Right ventricle myocardium inferior (tissue), 1 donor: ENCODE measurements at places on chromosomes 7 and 10.

- no peak for DNase-seq
Observed at GRCh38 chr7:81857385-81857784, 87.5 kb upstream of the HGF start.

- DNase-seq, result no peak
Observed at GRCh38 chr7:155453296-155454182, 4.4 kb upstream of the EN2 start.

DNA sequence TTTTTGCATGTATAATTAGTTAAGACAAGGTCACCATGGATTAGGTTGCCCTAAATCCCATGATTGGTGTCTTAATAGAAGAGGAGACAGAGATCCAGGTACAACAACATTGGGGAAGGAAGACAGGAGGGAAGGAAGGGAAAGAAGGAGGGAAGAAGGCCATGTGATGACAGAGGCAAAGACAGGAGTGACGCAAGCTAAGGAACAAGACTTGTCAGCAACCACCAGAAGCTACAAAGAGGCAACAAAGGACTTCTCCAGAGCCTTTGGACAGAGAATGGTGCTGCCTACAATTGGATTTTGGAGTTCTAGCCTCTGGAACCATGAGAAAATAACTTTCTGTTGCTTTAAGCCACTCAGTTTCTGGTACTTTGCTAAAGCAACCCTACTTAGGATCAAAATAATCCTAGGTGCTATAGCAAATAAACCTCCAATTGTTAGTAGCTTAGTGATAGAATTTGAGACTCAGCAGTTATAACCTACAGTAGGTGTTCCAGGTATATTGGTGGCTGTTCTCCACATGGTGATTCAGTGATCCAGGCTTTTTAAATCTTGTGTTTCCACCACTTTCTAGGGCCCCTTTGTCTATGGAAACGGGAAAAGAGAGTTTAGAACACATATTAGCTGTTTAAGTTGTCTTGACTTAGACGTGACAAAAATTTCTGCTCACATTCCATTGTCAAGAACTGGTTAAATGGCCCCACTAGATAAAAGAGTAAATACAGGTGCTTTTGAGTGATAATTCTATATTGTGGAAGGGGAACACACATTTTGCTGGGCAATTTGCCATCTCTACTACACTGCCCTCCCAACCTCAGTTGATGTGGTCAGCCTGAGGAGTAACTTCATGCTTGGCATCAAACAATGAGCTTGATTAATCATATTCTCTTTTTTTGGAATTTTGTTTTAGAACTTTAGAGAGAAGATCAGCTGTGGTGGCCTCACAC is 70.5 kb upstream of the SP4 start:
- no peak for DNase-seq

DNA sequence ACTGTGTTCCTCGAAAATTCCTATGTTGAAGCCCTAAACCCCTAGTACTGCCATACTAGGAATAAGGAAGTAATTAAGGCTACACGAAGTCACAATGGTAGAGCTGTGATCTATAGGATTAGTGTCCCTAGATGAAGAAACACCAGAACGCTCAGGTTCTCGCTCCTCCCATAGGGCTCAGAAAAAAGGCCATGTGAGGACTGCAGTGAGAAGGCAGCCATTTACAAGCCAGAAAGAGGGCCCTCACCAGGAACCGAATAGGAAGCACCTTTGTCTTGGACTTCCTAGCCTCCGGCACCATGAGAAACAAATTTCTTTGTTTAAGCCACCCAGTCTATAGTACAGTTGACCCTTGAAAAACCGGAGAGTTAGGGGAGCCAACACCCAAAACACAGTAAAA is 46.2 kb downstream of the CACUL1 start:
- no peak for DNase-seq

DNA sequence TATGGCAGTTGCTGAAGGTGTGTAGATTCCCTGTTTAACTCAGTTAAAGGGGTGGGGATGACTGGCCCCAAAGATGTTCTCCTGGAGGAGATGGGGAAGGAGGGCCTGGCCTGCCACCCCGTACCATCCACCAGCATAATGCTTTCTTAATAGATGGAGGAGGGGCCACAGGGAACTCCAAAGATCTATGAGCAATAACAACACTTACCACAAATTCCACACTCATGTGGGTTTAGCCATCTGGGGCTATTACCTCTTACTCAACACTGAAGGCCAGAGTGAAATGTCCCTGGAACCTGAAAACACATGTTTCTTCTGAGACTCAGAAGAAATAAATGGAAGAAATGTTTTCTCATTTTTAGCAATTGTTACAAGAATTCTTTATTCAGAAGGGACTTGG is 259.0 kb downstream of the CXCL12 start:
- no peak for DNase-seq
